ENCODE measurements at places on chromosomes 2 and 18.

GRCh38 chr2:119820275-119820674, 60.6 kb downstream of the PTPN4 start:
- DNase-seq, result no peak

GRCh38 chr2:117087535-117088291, 726.8 kb upstream of the DDX18 start:
- DNase-seq, result no peak

- no peak for DNase-seq
Observed at GRCh38 chr2:1802046-1802445, 57.7 kb upstream of the PXDN start.

GRCh38 chr2:199710551-199710950, 140.4 kb downstream of the FTCDNL1 start:
- no peak for DNase-seq

- no peak for DNase-seq
Observed at GRCh38 chr2:217680381-217680780, 322.4 kb downstream of the TNS1 start.

DNA sequence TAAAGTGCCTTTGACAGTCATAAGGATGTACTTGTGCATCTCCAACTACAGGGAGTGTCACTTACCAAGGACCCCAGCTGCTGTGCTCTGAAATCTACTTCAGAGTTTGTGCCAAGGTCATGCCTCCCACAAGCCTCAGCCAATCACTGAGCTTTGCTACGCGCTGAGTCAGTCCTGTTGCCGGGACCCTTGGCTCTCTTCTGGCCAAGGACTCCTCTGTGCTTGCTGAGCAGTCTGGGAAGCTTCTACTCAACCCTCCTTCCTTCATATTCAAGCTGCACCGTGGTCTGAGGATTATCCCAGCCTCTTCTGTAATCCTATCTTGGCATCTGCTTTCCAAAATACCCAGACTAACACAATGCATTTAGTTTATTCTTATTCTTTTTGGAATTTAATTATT, 398.9 kb upstream of the FANCL start:
- no peak for DNase-seq

Data from ureter (tissue), 1 donor.